HuH-7.5 (cell line): ENCODE measurements at places on chromosomes 12 and 14.
A peak's percentile ranks its signal among the peaks of the same experiment; 100 is the strongest.

DNA sequence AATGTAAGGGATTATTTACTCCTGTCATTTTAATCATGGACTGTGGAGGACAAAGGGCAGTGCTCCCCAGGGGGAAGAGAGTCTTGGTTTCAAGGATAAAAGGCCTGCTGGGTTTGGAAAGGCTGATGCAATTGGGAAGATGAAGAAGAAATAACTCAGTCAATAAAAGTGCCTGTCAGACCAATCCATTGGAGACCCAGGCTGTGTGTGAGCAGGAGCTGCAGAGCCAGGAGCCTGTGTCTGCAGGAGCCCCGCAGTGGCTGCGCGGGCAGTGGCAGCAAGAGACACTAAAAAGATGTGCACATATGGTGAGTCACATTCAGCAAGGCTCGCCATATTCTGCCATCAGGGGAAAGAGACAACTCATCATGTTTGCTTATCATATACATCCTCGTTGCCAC, 90.4 kb downstream of the CRACR2A start:
- DNase-seq: no peak

- DNase-seq: no peak
Observed at GRCh38 chr12:89661706-89662330, 46.8 kb downstream of the ATP2B1 start.

- no peak for DNase-seq
Observed at GRCh38 chr14:102545461-102546265, 36.1 kb upstream of the ANKRD9 start.

DNA sequence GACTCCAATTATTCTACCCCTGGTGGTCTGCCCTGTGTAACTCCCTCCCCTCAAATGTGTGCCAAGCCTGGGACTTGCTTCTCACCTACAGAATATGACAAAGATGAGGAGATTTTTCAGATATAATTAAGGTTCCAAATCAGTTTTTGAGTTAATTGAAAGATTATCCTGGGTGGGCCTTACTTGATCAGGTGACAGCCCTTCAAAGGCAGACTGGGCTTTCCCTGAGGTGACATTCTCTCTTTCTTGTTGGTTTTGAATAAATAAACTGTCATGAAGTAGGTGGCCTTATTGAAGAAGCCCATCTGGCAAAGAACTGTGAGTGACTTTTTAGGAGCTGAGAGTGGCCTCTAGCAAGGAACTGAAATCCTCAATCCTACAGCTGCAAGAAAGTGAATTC, 106.0 kb downstream of the BRMS1L start:
- no peak for DNase-seq

GRCh38 chr14:42140831-42141279, 534.2 kb downstream of the LRFN5 start:
- DNase-seq: no peak

GRCh38 chr12:126558219-126558618, 1493.0 kb downstream of the AACS start:
- no peak for DNase-seq

- no peak for DNase-seq
Observed at GRCh38 chr12:52531566-52532300, 11.5 kb upstream of the KRT5 start.

- no peak for DNase-seq
Observed at GRCh38 chr14:52061890-52062289, 7.0 kb downstream of the NID2 start.

DNA sequence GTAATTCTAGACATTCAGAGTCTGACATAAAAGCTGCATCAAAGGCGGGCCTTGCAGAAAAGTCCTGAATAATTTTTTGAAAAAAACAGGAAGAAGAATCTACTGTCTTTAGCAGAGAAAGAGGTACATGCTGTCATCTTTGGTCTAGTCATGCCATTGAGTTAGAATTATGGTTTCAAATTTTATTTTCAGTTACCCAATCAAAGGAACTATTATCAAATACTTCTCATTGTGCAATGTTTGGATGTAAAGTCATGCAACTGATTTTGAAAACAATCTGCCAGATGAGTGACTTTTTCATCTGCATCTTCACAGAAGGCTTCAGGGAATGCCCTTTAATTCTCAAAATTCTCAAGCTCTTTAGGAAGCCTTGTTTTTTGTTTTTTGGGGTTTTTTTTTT, 803.5 kb downstream of the FLRT2 start:
- DNase-seq: no peak

DNA sequence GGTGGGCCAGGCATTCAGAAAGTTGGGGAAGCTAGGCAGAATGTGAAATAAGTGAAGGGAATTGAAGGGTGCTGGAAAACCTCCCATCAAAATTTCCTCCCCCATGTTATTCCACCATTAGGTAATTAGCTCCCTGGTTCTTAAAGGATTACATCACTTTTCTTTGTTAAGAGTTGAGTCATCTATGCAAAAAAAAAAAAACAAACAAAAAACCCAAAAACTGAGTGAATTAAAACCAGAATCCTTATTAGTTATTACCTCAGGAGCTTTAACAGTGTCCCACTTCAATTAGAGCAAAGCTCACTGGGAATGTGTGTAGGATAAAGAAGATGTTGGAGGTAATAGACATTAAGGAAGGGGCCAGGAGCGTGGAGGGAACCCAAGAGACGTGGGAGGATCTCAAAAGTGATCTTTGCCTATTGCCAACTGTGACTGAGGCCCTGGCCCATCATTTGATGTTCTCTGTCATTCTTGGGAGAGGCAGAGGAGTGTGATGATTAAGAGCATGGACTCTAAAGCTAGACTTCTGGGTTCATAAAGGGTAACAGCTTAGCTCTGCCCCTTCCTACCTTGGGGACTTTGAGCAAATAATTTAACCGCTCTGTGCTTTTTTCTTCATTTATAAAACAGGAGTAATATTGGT, 364.7 kb downstream of the APAF1 start:
- DNase-seq: no peak

GRCh38 chr14:71985538-71986189, 53.4 kb downstream of the RGS6 start:
- DNase-seq: no peak

DNA sequence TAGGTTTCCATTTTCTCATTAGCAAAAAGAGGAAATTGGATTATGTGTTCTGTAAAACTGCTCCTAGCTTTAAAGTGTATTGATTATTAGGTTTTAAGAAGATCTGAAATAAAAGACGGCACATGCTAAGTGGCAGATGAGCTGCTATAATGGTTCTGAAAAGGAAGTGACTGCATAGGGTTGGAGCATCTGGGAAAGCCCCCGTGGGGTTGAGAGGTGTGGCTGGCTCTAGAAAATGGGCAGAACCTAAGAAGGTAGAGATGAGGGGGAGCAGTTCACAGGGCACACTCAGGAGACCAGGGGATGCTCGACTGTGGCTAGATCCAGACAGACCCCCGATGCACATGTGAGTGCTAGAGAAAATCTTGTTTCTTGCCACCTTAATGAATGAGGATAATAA, 1.9 kb downstream of the IFNG-AS1 start:
- no peak for DNase-seq

DNA sequence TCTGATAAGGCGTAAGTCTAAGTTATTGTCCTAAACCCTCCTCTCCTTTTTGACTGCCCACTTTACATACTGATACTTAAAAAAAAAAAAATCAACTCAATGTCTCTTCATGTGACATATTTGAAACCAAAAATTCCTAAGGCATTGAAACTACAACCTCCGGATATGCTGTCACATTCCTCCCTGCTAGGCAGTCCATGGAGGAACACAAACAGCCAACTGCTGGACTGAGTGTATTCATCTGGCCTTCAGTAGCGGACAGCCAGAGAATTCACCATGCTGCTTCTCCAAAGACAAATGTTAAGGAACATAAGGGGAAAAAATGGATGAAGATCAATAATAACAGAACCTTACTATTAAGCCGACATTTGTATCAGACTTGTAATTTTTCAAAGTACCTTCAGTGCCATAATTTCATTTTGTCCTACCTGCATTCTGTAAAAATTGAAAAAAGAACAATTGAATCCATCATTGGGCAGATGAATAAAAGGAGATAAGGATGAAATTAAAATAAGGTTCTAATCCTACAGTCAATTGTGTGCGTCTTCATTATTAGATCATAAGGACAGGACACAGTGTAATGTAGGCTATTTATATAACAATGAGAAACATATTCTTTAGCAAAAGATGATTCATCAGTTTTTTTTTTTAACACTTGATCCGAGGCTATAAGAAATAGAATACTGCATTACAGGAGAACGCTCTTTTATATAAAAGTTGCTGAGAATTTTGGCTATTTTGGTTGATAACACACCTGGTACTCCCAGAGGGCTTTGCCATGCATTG, 12.2 kb downstream of the RERG start:
- DNase-seq: no peak

GRCh38 chr12:44930972-44931600, 55.0 kb upstream of the NELL2 start:
- peak; percentile 9 for DNase-seq

- no peak for DNase-seq
Observed at GRCh38 chr14:33792009-33792719, 158.7 kb downstream of the EGLN3 start.

GRCh38 chr14:54126947-54127346, 170.3 kb upstream of the BMP4 start:
- no peak for DNase-seq

- DNase-seq: no peak
Observed at GRCh38 chr12:82919388-82920054, 232.8 kb downstream of the TMTC2 start.

DNA sequence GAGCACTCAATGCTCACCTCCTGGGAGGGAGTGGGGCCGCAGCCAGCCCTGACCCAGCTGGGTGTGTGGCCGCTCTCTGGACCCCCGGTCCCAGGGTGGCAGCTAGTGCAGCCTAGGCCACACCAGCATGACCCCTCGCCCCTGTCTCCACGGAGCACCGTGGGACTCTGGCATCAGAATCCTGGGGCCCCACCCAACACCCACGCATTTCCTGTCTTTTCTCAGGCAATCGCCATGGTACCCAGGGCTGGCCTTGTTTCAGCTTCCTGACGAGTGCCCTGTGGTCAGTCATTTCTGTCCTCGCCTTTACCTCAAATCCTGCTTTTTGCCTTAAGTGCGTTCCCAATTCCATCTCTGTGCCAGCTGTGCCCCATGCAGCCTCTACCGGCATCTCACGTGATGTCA, 15.9 kb downstream of the PACS2 start:
- DNase-seq: no peak

DNA sequence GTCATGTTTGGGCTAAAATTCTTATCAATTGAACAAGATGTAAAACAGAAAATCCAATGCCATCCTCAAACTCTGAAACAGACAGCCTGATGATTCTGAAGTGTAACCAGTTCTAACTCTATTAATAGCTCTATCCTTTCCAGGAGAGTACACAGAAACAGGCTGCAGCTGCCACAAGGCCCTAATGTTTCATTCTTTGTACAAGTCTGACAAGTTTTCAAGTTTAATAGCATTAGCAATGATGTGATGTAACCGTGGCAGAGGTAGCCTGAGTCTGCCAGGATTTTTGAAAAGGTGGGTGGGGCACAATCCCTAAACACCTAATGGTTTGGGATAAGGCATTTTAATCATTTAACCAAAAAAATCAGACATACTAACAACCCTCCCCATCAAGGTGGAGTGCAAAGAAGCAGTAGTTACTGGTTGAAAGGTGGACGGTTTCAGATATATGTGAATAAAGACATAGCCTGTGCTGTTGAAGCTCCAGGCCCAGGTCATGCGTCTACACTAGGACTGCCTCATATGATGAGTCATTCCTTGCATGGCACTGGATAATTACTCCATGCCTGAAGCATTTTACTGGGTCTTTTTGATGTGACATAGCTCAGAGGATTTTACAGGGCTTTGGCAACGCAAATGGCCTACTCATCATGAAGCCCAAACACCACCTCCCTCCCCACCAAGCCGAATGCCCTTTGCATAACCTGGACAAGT, 145.1 kb upstream of the GRIP1 start:
- no peak for DNase-seq

DNA sequence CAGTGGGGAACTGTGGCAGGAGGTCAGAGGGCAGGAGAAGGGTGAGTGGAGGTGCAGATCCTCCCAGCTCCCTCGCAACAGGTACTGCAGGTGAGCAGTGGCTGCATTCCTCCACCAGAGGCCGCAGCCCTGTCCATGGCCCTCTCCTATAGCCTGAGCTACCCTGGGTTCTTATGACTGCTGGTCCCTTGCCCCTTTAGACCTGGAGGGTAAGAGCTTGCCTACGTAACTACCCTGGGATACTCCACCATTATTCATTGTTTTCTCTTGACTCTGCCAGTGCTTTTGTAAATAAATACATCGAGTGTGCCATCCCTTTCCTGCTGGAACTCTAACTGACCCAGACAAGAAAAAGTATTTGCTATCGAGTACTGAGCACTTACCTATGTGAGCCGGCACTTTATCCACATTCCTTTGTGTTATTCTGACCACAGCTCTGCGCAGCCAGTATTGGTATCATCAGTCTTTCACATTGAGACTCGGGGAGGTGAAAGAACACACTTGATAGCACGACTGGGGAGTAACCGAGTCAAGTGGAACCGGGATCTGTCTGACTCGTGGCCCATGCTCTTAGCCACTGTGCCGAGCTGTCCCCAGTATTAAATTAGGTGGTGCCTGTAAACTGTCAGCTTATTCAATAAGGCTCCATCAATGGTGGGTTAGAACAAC, 38.5 kb downstream of the LTBP2 start:
- DNase-seq: no peak

DNA sequence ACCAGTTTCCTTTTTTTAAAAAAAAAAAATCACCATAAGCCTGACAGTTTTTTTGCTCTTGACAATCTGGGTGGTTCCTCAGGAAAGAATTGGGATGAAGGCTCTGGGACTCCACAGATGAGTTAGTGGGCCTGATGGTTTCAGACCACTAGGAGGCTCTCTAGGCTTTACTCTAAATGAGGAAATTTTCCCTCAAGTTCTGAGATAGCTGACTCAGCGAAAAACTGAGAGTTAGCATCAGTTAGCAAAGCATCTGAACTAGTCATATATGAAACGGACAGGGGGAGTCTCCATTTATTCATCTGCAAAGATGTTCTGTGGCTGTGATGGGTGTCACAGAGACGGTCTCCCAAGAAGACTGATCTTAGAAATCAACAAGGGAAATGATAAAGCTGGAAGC, 314.3 kb upstream of the OR4E1 start:
- peak; percentile 23 for DNase-seq

- no peak for DNase-seq
Observed at GRCh38 chr12:122125452-122126341, 47.1 kb downstream of the MLXIP start.

- no peak for DNase-seq
Observed at GRCh38 chr14:64200170-64200569, 94.0 kb downstream of the ESR2 start.

DNA sequence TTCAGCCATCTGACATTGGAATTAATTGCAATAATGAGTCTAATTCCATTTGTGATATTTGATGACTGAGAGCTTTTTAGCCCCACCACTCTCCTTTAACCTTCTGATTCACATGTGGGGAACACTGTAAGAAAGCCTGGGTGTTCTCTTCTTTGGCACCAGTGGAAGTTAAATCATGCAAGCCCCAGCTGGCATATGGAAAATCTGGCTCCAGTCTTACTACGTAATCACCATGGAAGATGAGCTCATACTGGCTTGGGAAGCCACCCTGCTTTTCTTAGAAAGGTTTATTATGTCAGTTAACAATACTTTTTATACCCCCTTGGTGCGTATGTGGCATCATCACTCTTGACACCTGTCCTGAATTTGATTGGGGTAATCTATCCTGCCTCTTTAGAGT, 479.3 kb downstream of the SLC16A7 start:
- DNase-seq: no peak
